ENCODE measurements at places on chromosomes 3 and 15.

- no peak for DNase-seq
Observed at GRCh38 chr15:75138016-75138999, 63.4 kb upstream of the C15orf39 start.

DNA sequence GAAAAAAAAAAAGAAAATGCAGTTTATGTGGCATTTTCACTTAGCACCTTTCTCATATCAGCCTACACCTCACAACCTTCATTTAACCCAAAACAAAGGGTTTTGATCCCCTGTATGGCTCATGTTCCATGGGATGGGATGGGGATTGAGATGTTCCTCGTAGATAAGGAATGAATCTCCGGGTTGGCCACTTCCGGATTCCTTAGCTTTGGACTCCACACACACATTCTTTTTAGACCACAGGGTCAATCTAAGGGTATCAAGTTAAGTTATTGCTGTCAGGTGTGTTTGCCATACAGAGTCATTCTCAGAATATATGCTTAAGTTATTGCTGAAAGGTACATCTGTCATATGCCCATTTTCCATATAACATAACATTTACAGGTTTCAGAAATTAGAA is 301.4 kb upstream of the TGFBR2 start:
- no peak for DNase-seq

DNA sequence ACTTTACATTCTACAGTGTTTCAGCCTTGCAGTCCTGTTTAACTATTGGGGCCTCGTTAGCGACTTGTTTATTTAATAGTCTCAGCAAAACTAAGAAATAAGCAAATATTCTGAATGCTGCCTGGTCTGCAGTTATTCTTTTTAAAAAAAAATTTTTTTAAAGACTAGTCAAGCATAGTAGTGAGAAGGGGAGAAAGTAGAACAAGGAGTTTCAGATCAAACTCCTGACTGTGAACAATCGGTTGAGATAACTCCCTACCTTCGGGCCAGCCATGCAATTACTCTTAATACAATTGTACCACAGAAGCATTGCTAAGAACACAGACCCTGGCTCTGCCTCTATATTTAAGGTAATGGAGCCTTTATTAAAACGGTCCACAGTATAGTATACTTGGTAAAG is 5.8 kb upstream of the DUT start:
- DNase-seq, result no peak

DNA sequence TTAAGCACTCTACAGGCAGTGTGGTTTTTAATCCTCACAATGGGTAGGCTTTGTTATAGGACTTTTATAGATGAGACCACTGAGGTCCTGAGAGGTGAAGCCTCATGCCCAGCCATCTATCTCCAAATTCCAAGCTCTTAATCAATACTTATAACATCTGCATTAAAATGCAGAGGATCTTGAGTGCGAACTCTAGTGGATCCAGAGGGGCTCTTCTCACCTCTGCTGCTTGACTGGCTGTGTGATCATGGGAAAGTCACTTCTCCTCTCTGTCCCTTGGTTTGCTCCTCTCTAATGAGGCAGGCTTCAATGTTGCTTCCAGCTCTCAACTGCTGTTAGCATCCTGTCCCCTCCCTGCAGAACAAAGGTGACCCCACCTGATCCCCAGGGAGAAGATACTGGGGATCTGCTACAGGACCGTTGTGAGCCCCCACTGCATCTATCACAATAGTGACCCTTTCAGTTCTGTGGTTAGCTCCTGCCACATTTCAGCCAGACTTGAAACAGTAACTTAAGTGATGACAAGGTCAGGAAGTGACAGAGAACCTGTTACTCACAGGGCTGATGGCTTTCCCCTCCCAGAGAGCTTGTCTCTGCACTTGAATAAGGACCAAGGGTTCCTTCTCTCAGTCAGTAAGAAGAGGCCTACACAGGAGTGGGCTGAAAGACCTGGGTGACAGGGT is 1.3 kb downstream of the SLC27A2 start:
- peak; percentile 24 for DNase-seq

DNA sequence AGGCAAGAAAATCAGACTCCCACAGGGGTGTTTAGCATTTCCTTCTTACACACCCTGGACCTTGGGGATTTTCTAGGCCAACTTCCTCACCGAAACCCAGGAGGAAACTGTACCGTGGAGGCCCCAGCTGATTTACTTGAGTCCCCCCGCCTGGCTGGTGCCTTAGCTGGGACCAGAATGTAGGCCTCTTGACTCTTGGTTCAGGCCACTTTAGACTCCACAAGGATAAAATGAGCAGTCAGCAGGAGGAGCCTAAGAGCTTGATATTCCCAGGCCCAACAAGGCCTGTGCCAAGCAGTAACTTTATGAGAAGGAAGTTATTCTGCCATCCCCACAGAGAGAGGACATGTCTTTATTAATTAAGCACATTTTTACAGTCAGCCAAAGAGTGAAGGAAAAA is 4.6 kb upstream of the APBA2 start:
- DNase-seq, result no peak

DNA sequence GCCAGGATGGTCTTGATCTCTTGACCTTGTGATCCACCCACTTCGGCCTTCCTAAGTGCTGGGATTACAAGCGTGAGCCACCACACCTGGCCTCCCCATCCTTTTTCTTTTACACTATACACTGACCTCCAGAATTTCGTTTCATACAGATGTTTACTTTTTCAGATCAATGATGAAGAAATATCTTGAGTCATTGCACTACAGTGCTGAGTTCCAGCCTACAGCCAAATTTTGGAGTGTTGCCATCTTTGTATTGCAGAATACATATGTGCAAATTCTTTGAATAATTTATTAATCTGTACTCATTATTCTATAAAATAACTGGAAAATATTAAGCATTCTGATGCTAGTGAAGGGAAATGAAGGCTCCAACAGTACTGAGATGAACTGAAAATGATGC is 12.5 kb downstream of the ZPLD1 start:
- no peak for DNase-seq

DNA sequence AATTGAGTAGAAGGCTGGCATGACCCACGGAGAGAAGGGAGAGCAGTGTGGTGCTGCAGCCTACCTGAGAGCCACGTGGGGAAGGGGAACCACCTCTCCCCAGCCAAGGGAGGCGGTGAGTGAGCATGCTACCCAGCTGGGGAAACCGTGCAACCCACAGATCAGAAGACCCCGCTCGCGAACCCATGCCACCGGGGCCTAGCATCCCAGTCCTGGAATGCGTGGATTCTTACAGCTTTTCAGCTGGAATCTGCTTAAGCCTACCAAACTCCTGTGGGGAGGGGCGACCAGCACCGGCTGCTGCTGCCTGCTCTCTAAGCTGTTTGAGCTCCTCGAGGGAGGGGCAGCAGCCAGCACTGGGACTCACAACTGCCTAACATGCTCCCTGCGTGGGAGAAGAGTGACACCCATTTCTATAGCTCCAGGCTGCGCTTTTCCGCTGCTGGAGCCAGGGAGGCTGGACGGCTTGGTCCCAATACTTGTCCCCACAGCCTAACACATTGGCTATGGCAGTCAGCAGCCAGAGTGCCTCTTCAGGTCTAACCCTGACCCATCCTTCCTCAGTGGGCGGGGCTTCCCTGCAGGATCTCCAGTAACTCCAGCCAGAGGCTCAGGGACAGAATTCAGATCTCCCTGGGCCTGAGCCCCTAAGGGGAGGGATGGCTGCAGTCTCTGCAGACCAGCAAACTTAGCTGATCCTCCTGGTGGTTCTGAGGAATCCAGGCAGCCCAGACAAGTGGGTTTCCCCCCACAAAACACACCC is 20.0 kb upstream of the TEX55 start:
- no peak for DNase-seq

GRCh38 chr15:66097151-66098021 is 156.2 kb downstream of the MEGF11 start:
- no peak for DNase-seq

GRCh38 chr15:40481341-40482074 is 10.7 kb downstream of the CHST14 start:
- DNase-seq, result no peak

DNA sequence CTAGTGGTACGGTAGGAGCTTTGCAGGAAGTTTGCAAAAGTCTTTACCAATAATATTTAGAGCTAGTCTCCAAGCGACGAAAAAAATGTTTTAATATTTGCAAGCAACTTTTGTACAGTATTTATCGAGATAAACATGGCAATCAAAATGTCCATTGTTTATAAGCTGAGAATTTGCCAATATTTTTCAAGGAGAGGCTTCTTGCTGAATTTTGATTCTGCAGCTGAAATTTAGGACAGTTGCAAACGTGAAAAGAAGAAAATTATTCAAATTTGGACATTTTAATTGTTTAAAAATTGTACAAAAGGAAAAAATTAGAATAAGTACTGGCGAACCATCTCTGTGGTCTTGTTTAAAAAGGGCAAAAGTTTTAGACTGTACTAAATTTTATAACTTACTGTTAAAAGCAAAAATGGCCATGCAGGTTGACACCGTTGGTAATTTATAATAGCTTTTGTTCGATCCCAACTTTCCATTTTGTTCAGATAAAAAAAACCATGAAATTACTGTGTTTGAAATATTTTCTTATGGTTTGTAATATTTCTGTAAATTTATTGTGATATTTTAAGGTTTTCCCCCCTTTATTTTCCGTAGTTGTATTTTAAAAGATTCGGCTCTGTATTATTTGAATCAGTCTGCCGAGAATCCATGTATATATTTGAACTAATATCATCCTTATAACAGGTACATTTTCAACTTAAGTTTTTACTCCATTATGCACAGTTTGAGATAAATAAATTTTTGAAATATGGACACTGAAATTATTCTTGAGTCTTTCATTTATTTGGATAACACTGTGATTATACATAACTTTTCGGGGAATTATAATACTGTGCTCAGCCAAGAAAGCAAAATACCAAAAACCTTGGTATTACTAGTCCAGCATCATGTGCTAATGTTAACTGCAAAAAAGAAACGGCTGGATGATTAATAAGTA is 2.2 kb downstream of the SOX2 start:
- DNase-seq, result no peak

DNA sequence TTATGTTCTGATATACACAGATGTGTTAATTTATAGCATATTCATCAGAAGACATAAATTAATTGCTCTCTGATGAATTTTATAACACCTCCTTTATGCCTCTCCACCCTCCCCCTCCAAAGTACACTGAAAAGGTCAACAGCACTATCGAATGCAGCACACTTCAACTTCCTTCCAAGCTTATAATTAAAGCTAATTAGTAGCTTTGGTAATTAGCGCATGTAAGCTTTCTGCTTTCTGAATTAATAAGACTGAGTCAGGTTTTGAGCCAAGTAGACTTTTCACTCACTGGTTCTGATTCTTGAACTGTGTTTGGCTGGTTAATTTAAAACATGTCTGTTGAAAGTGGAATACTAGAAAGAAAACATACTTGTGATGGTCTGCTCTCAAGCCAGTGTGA is 760.8 kb upstream of the CFAP20DC start:
- DNase-seq, result no peak

GRCh38 chr3:30810625-30811024 is 83.8 kb downstream of the GADL1 start:
- no peak for DNase-seq

- DNase-seq, result no peak
Observed at GRCh38 chr15:49215768-49216739, 46.0 kb downstream of the GALK2 start.

All from stimulated activated CD4-positive, alpha-beta T cell treated with anti-CD3 and anti-CD28 coated beads, Interleukin-2, amount 100 ng/mL, for 24 hours (primary cell).